ENCODE measurements at places on chromosomes 1 and 21. TPM values are rescaled to one million over a fixed set of nuclear protein-coding genes. Genes with fewer than 3 reads are reported as not detected.

Gene KRTAP21-2
- not detected for polyA plus RNA-seq

GRCh38 chr1:114457675-114458236, 53.2 kb downstream of the TRIM33 start:
- DNase-seq = no peak

DNA sequence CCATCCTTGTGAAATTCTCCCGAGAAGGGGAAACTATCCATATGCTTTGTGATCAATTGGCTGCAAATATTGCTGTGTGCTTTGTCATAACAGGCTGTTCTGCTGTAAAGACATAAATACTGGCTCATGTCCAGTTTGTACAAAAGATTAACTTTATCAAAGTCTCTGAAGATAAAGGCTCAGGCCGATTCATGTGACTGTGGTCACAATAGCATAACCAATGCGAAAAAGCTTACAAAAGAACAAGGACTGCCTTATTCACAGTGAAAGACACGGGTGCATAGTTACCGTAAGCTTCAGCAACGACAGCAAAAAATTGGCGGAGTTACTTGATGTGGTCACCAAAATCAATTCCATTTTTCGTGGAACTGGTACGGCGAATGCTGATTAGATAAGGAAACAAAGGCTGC, 173.6 kb upstream of the CHRM3 start:
- no peak for DNase-seq

DNA sequence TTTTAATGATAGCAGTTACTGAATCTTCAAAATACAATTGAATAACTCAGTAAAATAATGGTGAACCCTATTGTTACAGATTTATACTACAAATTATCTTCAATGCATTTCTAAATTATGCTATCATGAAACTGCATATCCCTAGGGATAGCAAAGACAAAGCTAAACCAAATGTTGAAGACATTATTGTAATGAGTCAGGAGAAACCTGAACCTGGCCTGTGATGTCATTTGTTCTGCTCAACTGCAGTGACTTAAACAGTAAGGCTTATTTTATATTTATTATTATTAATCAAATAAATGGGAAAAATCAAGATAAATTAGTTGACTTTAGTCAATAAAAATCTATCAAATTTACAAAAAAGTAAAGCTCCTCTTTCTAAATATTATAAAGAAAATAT, 100.3 kb downstream of the UCHL5 start:
- no peak for DNase-seq

Gene COG2
- 23.4 TPM for polyA plus RNA-seq

GRCh38 chr1:222898191-222898527, 83.3 kb downstream of the DISP1 start:
- no peak for DNase-seq

Gene FAM72C
- 10.9 TPM for polyA plus RNA-seq

Gene RCSD1
- not detected for polyA plus RNA-seq

DNA sequence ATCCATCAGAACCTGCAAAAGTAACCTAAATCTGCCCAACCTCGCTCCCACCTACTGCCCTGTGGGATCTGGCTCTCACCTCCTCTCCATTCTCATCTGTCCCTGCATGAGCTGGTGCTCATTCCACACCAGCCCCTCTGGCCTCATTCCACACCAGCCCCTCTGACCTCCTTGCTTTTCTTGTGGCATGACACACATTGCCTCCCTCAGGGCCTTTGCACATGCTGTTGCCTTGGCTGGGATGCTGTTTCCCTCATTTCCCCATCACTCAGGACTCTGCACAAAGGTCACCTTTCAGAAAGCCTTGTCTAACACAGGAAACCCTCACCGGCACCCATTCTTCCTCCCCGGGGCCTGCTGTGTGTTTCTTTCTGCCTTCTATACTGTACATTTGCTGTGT, 197.1 kb downstream of the KAZN start:
- DNase-seq = no peak

GRCh38 chr1:76330991-76331603, 256.6 kb downstream of the ST6GALNAC3 start:
- peak; percentile 5 for DNase-seq

DNA sequence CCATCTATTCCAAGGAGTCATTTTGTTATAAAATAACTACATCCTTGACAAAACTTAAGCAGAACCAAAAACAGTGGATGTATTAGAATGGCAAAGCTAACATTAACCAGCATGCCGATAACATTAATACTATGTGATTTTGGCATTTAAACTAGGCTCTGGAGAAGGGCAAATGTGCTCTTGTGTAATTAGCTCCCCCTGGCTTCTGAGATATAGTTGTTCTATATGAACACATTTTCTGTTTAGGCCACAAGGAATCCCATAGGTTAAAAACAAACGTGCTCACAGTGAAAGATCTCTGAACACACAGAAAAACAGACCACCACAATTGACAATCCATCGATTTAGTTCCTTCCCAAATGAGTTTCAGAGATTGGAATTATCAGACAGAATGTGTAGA, 57.4 kb upstream of the TARS2 start:
- DNase-seq = peak; percentile 16

GRCh38 chr1:236143104-236143948, 987 bp downstream of the GPR137B start:
- no peak for DNase-seq

GRCh38 chr1:86502721-86503405, 34.1 kb downstream of the CLCA1 start:
- DNase-seq = no peak

Gene RNU1-3
- polyA plus RNA-seq = 6.5 TPM

DNA sequence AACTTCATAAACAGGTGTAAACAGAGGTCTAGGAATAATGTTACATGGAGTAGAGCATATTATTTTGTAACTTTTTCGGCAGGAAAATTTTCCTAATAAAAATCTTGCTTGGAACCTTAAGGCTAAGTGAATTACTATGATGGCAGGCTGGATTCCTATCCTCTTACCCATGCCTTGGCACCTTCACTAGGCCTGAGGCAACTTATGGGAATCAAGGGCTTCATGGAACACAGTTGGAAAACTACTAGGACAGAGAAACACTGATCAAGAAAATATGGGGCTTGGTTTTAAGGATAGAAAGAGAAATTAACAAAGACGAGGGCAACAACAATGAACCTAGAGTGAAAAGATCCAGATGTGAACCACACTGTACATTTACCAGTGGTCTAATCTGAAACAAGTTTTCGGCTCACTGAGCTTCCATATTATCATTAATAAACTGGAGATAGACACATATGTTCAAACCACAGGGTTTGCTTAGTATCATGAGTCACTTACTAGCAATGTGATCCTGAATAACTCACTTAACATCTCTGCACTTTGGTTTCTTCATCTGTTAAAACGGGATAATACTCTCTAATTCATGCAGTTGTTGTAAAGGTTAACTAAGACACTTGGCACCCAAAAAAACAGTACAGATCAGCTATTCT, 68.5 kb downstream of the GPATCH2 start:
- peak; percentile 25 for DNase-seq

- DNase-seq = no peak
Observed at GRCh38 chr1:7912743-7913557, 27.7 kb downstream of the TNFRSF9 start.

- DNase-seq = no peak
Observed at GRCh38 chr1:169240449-169241232, 127.0 kb downstream of the NME7 start.

Gene ICOSLG
- 0.79 TPM for polyA plus RNA-seq

DNA sequence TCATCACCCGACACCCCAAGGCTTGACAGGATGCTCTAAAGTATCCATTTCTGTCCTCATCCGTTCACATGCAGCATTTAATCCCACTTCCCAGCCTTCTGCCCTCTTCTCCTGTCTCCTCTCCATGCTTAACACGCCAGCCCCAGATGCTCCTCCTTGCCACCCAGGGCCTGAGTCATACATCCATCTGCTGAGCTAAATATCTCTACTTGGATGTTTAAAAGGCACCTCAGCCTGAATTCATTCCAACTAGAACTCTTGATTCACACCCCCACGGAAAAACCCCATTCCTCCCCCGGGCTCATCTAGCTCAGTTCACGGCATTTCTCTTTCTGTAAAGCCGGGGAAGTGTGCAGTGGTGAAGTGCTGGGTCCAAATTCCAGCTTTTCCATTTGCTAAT, 27.7 kb downstream of the TEX35 start:
- DNase-seq = no peak

GRCh38 chr1:214523124-214523824, 28.1 kb downstream of the PTPN14 start:
- no peak for DNase-seq

DNA sequence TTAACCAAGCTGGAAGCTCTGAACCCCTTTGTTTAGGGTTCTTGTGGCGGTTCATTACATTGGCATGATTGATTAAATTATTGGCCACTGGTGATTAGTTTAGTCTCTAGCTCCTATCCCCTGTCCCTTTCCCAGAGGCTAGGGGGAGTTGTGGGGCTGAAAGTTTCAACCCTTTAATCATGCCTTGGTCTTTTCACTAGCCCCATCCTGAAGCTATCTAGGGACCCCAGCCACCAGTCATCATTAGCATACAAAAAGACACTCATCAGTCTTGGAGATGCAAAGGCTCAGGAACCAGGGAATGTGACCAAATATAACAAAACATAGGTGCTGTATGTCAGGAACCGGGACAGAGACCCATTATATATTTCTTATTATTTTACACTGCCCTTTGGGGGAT, 34.7 kb upstream of the SNX27 start:
- no peak for DNase-seq

- DNase-seq = no peak
Observed at GRCh38 chr1:39590546-39590945, 14.0 kb upstream of the PABPC4 start.

DNA sequence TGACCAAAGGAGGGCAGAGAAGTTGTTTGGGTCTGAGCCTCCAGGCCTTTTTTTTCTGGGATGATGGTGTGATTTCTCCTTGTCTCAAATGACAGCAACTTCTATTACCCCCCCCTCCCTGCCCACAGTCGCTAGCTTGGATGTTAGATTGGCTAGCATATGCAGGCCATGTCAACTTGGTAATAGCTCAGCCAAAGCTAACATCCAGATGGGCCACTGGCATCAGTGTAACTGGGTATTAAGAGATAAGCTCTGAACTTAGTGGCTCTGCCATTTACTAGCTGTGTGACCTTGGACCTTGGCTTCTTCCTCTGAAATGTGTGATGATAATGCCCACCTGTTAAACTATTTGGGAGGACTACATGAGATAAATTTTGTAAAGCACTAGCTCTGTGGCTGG, 86.9 kb upstream of the TSPAN2 start:
- no peak for DNase-seq

- DNase-seq = no peak
Observed at GRCh38 chr1:209041927-209042326, 541.6 kb upstream of the CAMK1G start.

- no peak for DNase-seq
Observed at GRCh38 chr21:38321568-38321967, 64.8 kb downstream of the KCNJ15 start.

DNA sequence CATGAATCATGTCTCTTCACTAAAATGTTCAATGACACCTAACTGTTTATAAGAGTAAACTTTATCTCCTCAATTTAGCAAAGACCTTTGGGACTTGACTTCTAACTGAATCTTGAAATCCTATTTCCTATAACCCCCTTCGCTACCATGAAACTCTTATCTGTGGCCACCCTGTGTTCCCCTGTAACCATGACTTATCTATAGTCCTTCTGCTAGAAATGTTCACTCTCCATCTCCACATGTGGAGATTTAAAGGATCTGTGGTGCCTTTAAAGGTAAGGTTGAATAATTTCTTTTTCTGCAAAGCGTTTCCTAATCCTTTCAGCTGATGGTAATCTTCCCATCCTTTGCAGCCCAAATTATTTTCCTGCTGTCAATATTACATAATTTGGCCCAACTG, 436.3 kb upstream of the RUNX1 start:
- DNase-seq = no peak

GRCh38 chr1:82225421-82226185, 424.9 kb downstream of the ADGRL2 start:
- DNase-seq = no peak

DNA sequence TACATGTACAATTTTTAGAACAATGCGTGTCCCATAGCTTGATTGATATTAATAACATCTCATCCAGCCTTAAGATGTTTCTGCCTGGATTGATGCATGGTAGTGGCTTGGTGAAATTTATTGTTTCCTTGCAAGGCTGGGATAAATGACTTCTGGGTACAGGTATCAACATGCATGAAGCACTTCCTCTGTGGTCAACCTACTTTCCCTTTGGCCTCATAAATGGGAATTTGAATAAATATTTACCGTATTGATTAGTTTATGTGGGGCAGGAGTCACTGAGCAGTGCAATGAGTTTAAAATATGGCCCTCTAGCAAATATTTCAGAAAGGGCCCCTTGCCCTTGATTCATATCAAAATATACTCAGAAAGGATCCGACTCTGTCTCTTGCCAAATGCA, 83.9 kb upstream of the KCNE2 start:
- DNase-seq = no peak

- no peak for DNase-seq
Observed at GRCh38 chr1:82321794-82322193, 521.1 kb downstream of the ADGRL2 start.

DNA sequence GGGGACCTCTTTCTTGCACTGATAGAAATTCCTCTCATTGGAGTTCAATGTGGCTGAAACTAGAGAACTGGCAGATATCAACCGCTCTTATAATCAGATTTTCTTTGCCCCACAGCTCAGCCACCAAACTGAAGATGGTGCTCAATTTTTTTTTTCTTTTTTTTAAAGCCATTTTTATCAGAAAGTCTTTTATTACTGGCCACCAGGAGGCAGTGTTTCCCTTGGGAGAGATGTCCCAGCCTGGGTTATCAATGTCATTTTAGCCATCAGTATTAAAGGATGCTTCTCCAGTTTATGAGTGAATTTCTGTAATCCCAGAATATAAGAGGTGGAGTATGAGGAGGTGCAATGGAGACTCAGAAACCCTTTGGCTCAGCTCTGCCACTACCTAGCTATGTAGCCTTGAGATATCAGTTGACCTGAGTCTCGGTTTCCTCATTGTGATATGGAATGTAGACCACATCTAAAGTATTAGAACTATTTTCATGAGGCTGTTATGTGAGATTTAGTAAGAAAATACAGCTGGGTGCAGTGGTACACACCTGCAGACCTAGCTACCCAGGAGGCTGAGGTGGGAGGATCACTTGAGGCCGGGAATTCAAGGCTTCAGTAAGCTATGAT, 27.6 kb downstream of the CD244 start:
- DNase-seq = peak; percentile 41

DNA sequence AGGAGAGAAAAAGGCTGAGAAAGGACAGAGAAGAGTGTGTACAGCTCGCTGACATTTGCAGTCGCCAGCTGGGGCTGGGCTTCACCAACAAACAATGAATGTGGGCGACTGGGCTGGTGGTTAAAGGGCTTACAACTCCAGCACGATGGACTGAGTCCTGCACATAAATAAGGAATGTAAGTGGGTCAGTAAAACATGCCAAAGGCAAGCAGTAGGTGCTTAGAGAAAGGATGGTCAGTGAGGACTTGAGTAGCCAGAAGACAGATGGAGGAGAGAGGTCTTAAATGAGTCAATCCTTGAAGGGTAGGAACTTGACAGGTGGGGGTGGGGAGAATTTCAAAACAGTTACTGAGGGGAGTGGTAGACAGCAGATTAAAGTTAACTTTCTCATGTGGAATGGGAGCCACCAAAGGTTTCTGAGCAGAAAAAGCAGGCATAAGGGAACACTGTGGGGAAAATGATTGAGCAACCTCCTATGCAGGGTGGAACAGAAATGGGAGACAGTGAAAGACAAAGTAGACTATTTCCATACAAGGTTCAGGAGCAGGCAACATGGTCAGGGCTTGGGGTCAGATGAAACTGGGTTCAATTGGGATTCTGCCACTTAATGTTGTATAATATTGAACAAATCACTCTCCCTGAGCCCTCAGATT, 37.4 kb downstream of the GADD45A start:
- no peak for DNase-seq

Gene CHIT1
- polyA plus RNA-seq = not detected

- DNase-seq = peak; percentile 12
Observed at GRCh38 chr1:160748878-160749269, 9.8 kb downstream of the SLAMF7 start.

GRCh38 chr1:241589521-241589920, 50.6 kb downstream of the CHML start:
- DNase-seq = no peak
